ENCODE measurements at places on chromosomes 6 and 20.

DNA sequence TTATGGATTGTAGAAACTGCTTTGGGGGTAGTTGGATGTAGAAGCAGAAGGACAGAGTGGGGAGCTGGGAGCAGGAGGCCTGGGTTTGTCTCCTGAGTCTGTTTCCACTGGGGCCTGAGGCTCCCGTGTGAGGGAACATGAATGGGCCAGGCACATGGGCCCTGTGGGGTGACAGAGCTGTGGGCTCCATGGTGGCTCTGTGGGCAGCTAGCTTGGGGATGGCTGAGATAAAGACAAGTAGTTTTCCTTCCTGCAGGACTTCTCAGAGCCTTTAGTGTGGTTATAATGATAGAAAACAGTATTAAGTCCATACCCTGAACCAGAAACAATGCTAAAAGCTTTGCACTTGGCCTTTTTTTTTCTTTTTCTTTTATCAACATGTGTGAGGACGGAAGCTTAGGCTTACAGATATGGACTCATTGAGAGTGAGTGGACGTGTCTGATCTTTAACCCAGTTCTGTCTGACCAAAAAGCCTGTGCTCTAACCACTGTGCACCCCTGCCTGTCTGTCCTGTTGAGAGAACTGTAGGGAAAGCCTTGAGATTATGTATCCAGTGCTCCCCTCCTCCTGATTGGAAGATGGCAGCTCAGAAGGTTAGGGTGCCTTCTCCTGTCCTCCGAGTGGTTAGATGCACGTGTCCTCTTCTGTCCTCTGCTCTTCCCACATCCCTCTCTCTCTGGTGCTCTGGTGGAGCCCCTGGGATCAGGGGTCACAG is 98.3 kb downstream of the CDH26 start:
- DNase-seq = no peak

- no peak for DNase-seq
These were observed 721.1 kb upstream of the CITED2 start for GRCh38 chr6:140095532-140095931.

DNA sequence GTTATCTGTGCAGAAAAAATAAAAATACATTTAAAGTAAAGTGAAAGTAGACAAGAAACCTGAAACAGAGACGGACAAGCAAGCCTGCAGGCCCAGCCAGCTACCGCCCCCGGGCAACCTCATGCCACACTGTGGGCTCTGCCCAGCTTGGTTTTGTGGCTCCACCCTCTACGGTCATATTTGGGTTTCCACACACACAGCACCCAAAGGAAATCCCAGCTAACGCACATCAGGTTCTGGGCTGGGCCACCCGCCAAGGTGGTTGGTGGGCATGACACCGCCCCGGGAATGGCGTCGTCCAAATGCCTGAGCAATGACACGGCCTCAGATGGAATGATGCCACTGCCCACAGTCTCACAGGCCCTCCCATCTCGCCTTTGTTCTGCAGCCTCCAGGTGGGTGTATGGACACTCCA is 22.9 kb downstream of the FAM110A start:
- peak; percentile 48 for DNase-seq

- no peak for DNase-seq
These were observed 4.4 kb downstream of the LY86 start for GRCh38 chr6:6592826-6593475.

DNA sequence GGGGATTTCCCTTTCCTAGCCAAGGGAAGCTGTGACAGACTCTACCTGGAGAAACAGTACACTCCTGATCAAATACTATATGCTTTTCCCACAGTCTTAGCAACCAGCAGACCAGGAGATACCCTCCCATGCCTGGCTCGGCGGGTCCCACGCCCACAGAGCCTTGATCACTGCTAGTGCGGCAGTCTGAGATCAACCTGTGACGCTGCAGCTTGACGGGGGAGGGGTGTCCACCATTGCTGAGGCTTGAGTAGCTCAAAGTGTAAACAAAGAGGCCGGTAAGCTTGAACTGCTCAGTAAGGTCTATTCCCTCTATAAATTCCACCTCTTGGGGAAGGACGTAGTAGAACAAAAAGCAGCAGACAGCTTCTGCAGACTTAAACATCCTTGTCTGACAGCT is 63.2 kb downstream of the WASF1 start:
- no peak for DNase-seq

DNA sequence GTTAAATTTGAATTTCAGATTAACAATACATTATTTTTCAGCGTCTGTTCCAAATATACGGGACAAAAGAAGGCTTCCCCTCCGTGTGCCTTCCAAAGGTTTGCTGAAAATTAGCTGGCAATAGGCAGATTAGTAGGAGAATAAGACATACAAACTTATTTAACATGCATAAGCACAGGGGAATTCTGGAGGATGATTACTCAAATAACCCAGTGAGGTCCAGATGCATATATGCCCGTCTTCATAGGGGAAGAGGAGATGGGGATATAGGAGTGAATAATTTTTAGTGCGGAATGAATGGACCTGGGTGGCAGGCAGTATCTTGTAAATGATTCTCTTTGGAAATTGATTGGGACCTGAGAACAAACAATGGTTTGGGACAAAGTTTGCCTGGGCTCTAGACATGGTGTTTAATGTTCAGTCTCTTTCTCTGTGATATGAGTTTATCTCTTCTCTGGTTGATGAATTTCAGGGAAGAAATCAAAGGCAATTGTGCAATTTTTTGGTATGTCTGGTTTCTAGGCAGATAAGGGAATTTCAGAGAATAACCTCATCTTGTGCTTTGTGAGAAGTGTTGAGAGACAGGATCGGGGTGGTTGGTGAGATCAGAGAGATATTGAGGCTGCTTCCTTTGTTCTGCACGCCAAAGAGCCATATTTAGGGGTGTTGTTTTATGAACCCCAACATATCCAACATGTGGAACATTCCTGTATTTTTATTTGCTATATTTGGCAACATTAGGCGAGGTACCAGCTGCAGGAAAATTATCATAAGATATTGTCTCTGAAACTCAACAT is 63.7 kb downstream of the MKKS start:
- no peak for DNase-seq

GRCh38 chr6:150377211-150377781 is 8.5 kb downstream of the IYD start:
- DNase-seq = no peak

DNA sequence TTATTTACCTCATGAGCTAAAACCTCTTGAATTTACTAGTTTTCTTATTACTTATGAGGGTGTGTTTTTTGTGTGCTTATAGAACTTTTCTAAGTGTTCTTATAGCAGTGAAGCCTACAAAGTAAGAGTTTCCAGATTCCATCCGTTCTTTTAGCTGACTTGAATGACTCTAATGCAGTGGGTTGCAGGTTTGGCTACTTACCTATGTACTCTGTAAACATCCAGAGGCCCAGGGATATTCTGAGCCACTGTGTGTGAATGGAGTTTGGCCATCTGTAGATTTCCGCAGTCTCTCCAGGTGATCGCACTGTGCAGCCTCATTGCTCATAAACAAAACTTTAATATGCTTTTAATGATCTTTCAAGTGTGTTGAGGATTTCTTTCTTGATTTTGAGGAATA is 157.8 kb downstream of the MYO6 start:
- no peak for DNase-seq

GRCh38 chr6:14210077-14210476 is 92.5 kb downstream of the CD83 start:
- DNase-seq = no peak

GRCh38 chr6:12967686-12968085 is 251.1 kb downstream of the PHACTR1 start:
- no peak for DNase-seq

GRCh38 chr20:39717936-39718335 is 755.8 kb downstream of the DHX35 start:
- no peak for DNase-seq

GRCh38 chr20:46027245-46027853 is 1.7 kb upstream of the SLC12A5 start:
- no peak for DNase-seq

DNA sequence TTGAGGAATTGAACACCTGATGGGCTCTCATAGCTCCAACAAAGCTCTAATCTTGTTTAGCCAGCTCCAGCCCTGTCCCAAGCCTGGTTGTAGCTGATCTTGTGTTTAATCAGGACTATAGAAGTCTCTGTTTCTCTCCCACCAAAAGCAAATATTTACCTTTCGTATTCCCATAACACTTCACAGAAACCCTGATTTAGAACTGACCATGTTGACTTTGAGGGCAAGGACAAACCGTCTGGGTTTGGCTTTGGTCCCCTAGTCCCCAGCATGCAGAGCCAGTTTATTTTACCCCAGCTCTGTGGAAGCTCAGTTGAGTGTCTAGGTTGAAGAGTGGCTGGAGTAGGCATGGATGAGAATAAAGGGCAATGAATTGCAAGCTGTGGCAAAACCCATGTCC is 18.0 kb upstream of the SIM1 start:
- DNase-seq = no peak

- DNase-seq = no peak
These were observed 280.7 kb upstream of the SUPT3H start for GRCh38 chr6:45658400-45658799.

DNA sequence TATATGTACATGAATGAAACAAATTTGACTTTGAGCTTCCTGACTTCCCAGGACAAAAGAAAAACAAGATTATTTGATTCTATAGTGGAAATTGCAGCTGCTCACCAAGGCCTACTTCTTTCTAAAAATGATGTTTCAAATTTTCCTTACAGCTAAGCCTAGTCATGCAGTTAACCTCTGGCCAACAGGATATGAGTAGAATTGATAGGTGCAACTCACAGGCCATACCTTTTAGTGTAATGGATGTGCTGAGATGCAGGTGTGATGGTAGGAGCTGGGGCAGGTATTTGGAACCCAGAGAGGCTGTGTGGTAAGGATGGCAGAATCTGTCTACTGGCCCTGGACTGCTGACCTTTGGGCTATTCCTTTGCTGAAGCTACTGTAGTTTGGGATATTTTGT is 230.9 kb upstream of the PREP start:
- no peak for DNase-seq

DNA sequence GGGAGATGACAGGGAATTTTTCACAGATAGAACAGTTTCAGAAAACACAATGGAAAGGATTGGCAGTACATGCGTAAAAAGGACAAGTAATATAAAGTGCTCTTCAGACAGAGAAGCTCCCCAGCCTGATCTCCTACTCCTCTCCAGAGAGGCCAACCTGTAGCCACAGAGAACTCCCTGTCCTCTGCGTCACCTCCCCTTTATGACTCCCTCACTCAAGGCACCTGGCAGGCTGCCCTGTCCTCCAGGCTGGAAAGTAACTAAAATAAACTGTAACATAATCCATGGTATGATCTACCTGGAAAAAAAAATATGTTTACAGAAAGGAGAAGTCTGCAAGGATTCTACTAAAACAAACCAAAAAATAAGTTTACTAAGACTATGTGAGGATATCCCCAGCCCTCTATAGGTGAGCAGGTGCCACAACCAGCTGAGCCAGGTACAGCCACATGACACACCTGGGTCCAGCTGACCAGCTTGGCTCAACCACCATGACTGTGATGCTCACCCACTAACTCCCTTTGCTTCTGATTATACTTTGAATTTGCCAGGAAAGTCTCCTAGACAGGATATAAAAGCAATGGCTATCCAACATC is 29.2 kb downstream of the MBOAT1 start:
- DNase-seq = no peak

- DNase-seq = no peak
These were observed 45.9 kb downstream of the RARS2 start for GRCh38 chr6:87543696-87544473.

DNA sequence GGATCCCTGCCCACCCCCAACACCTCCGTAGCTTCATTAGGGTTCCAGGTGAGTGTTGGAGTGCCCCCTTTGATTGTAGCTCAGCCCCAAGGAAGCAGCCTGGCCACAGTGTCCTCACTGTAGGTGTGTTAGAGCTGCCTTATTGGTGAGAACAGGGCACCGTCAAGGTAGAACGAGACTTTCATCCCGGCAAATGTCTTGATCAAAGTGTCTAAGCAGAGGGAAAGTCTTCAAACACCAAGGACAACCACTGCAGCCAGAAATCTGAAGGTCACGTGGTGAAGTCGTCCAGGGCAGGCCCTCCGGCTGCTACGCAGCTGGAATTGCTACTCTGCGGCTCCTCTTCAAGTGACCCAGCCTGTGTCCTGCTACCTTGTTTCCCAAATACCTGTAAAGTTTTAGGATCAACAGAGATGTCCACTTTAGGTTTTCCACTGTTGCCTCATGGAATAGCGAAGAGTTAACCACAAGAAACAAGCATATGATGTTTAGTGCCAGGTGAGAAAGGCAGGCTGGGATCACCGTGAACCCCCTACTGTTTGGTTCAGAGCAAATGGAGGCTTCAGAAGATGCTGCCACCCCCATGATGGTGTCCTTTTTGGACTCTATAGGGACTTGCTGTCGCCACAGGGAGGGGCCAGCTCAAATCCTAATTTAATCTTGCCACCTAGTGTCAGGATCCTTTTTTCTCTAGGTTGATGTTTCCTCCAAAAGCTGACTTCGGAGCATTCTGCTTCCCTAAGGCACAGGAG is 1.7 kb upstream of the DLL1 start:
- DNase-seq = no peak

- DNase-seq = no peak
These were observed 31.1 kb downstream of the POFUT1 start for GRCh38 chr20:32238483-32239425.

DNA sequence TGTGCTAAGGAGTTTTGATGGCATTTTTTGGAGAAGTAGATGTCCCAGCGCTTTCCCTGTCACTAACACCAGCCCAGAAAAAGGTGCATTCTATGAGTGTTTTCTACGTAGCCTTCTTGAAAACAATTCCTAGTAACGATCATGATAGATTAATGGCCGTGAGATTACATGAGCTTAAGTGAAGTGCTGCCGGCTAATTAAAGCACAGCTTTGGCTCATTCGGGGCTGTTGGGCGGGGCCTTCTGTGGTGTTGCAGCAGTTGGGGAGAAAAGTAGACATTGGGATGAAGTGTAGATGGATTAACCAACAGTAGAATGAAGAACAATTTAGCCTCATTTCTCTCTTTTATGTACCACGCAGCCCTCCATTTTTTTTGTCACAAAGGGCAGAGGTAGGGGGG is 20.8 kb upstream of the TRAF3IP2 start:
- DNase-seq = no peak

Data from CD4-positive, alpha-beta T cell treated with Interleukin-4 for 1 hour (primary cell).